ENCODE measurements at places on chromosomes 6 and 20. TPM values are rescaled to one million over a fixed set of nuclear protein-coding genes. Genes with fewer than 3 reads are reported as not detected.

- no peak for DNase-seq
These were observed 193.7 kb upstream of the PROKR2 start for GRCh38 chr20:5510446-5510845.

GRCh38 chr6:127518710-127519468 is at the start of gene MTCL3:
MTCL3 (minus strand) TSS chr6:127519335.
- DNase-seq, result peak; percentile 19

GRCh38 chr20:37319151-37319671 is 26.7 kb upstream of the SRC start:
- peak; percentile 26 for DNase-seq

DNA sequence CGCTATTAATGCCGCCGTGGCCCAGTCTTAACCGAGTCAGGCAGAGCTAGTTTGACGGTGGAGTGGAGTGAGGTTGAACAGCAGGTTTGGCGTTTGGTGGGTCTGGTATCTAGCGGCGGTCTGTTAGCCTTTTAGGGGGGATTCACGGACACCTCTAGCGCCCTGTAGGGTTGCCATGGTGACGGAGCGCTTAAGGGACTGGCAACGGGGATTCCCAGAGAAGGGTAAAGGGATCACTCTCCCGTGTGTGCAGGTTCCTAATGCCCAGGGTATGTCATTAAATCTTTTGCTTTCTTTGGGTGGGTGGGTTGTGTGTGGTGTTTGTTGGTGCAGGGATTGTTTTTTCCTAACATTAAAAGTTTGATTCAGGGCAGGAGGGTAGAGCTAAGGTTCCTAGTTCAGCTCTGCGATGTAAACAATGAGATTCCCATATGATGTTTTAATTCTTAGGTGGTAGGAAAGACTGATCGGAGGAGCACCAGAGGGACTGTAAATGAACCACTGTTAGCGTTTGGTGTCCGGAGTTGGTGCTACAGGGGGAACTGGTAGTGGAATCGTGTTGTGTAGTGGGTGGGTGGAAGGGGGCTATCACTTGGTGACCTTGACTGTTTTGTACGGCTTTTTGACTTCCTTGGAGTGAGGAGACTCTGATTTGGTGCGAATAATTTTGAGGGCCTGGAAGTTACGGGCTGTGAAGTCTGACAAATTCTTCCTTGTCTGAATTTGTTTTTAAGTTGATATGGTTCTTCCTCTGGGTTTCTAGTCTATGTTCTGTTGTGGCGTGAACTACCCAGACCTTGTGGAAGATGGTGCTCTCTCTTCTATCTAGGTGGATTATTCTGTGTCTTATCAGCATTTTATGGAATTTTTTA is 5.0 kb downstream of the BRD2 start:
- peak; percentile 40 for DNase-seq

GRCh38 chr6:108170332-108171290 is 4.8 kb downstream of the NR2E1 start:
- no peak for DNase-seq

DNA sequence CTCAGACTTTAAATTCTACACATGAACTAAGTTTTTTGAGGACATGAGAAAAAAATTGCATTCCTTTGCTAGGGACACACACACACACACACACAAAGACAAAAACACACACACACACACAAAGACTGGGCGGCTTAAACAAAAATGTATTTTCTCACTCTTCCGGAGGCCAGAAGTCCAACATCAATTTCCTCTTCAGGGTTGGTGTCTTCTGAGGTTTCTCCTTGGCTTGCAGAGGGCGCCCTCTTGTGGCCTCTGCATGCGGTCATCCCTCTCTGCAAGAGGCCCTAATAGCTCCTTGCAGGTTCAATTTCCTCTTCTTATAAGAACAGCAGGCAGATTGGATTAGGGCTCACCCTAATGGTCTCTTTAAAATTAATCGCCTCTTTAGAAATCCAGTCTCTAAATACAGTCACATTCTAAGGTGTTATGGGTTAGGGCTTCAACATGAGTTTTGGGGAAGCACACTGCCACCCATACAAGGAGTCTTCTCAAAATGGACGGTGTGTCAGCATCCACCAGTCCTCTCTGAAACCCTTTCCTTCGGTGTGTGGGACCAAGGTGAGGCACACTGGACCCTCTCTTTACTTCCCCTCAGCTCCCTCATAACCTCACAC is 61.4 kb downstream of the GPR6 start:
- peak; percentile 77 for DNase-seq

- no peak for DNase-seq
These were observed 27.8 kb downstream of the ACSS1 start for GRCh38 chr20:25030007-25030648.

- DNase-seq, result no peak
These were observed 22.8 kb upstream of the EPM2A start for GRCh38 chr6:145758113-145758512.

- no peak for DNase-seq
These were observed 5.4 kb upstream of the FOXF2 start for GRCh38 chr6:1383729-1384548.

GRCh38 chr6:36230371-36230770 is 33.8 kb downstream of the BRPF3 start:
- DNase-seq, result no peak

DNA sequence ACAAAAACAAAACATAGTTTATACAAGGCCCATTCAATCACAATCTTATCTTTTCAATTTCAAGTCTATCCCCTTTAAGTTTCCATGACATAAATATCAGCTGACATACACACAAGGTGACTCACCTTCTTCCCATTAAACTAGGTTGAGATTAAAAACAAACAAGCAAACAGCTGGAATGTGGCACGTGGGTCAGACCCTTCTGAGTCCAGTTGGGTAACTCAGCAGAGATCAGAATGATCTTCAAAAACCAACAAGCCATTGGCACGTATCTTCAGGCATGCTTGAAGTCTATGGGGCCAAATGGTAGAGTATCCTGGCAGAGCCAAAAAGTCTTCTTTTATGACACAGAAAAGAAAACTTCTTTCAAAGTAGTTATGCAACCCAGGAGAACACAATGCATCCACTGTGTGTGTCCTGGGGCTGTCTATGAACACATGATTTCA is 603.5 kb upstream of the CITED2 start:
- peak; percentile 58 for DNase-seq

DNA sequence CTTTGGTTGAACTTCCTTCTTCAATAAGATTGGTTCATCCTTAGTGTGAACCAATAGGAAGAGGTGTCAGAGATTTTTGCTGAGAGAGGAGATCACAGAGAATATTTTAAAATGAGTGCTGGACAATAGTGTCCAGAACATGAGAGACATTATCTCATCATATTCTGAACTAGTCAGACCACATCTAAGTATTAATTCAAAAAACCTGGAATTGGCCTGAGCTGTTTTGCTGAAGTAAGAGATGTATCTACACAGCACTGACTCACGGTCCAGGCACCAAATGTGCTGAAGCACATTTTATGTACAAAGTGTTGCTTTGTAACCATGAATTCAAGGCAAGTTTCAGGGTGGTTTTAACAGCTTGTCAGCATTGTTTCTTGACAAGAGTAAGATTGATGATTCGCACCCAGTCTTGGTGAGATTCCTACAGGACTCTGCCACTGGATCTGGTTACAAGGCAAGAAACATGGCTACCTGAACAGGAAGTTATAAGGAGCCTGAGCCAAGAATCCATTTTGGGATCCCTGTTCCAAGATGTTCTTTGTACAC is 178.2 kb upstream of the HEY2 start:
- DNase-seq, result no peak

GRCh38 chr6:22222469-22222868 is 74.4 kb downstream of the PRL start:
- no peak for DNase-seq

- peak; percentile 58 for DNase-seq
These were observed 377.4 kb downstream of the CD109 start for GRCh38 chr6:74073429-74073828.

DNA sequence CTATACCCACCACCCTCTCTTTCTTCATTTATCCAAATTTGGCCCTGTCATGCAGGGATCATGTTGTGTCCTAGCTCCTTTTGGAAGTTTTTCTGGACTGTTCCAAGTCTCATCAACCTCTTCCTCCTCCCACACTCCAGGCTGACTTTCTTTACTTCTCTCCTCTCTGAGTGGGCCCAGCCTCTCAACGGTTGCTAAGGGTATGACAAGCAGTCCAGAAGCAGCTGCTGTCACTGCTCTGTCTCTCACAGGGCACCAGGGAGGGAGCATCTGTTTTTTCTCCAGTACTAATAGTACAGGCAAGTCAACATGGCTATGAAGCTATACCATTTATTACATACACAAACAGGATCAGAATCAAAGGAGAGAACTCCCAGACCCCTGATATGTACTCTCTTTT is 8.2 kb downstream of the NT5DC1 start:
- DNase-seq, result no peak

- no peak for DNase-seq
These were observed 119.8 kb downstream of the ANKS1A start for GRCh38 chr6:35008858-35009257.

- DNase-seq, result no peak
These were observed 245.9 kb downstream of the FARS2 start for GRCh38 chr6:5507131-5507681.

- no peak for DNase-seq
These were observed 72.7 kb upstream of the RUNX2 start for GRCh38 chr6:45255434-45255833.

GRCh38 chr6:16637635-16638034 is 123.6 kb downstream of the ATXN1 start:
- no peak for DNase-seq

- no peak for DNase-seq
These were observed 722 bp downstream of the ISM1 start for GRCh38 chr20:13221673-13222318.

- no peak for DNase-seq
These were observed 82.7 kb upstream of the DUSP22 start for GRCh38 chr6:209432-210103.

DNA sequence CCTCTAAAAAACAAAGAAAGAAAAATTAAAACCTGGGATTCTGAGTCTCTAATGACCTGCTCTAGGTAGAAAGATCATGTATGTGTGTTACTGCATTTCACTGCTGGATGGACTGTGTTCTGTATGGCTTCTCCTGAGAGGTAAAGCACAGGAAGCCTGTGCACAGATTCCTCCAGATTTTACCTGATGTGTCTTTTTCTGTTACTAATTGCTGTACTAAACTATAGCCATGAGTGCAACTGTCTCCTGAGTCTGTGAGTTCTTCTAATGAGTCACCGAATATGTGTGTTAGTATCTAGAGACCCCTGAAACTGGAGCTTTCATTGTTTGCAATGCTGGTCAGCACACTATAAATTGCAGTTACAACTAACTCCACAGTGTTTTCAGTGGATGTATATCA is 270.8 kb downstream of the CDKAL1 start:
- no peak for DNase-seq

DNA sequence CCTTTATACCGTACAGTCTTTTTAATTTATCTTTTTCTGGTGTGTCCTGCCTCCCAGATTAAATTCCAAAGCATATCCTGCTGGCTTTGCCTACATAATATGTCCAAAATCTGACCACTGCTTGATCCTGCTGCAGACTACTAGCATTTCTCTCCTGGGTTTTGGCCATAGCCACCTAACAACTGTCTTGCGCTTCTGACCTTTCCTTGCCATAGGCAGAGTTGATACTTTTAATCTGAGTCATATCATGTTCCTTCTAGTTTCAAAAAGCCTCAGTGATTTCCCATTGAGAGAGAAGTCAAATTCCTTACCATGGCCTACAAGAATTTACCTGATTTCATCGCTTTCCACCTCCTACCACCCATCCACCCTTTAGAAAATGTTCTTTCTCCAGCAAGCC is 104.8 kb downstream of the BCKDHB start:
- no peak for DNase-seq

GRCh38 chr20:48956052-48956451 is 34.5 kb downstream of the ARFGEF2 start:
- DNase-seq, result no peak

DNA sequence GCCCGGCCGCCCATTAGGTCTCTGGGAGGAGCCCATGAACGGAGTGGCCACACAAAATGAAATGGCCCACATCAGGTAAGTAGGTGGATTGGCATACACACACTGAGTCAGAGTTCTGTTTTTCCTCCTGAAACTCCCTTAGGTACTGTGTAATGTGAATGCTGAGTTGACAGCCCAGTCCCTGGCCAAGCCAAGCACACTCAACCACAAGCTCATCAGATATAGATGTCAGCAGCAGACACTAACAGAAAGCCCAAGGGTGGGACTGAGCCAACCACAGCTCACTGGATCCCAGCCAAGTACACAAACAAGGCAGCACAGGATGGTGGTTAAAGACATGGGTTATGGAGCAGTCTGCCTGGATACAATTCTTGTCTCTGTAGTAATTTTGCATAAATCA is 403.4 kb downstream of the GJA1 start:
- DNase-seq, result peak; percentile 53

- no peak for DNase-seq
These were observed 483.5 kb downstream of the PRKN start for GRCh38 chr6:162244031-162244430.

GRCh38 chr6:113048741-113049140 is 701.6 kb downstream of the RFPL4B start:
- no peak for DNase-seq

SLC22A7 gene
- total RNA-seq, result not detected

SYTL3 gene
- 1.7 TPM for total RNA-seq

KCNS1 gene
- total RNA-seq, result not detected

C6orf58 gene
- 0.21 TPM for total RNA-seq

STMND1 gene
- total RNA-seq, result 0.22 TPM

HLA-G gene
- total RNA-seq, result not detected

DZANK1 gene
- 1.7 TPM for total RNA-seq

ULBP2 gene
- total RNA-seq, result 17.3 TPM

TENT5A gene
- total RNA-seq, result 5.0 TPM

HCRTR2 gene
- total RNA-seq, result not detected

CCN5 gene
- not detected for total RNA-seq

VARS1 gene
- 58.8 TPM for total RNA-seq

TBX18 gene
- not detected for total RNA-seq

SLC26A8 gene
- not detected for total RNA-seq

JPH2 gene
- total RNA-seq, result 3.1 TPM

PYGB gene
- 91.8 TPM for total RNA-seq

NINL gene
- 9.1 TPM for total RNA-seq

DOK5 gene
- total RNA-seq, result not detected
